MCF 10A (cell line): ENCODE measurements at places on chromosomes 5 and 9.

- DNase-seq, result peak; percentile 61
Observed at GRCh38 chr5:129094924-129095899, 663 bp downstream of the ISOC1 start.

DNA sequence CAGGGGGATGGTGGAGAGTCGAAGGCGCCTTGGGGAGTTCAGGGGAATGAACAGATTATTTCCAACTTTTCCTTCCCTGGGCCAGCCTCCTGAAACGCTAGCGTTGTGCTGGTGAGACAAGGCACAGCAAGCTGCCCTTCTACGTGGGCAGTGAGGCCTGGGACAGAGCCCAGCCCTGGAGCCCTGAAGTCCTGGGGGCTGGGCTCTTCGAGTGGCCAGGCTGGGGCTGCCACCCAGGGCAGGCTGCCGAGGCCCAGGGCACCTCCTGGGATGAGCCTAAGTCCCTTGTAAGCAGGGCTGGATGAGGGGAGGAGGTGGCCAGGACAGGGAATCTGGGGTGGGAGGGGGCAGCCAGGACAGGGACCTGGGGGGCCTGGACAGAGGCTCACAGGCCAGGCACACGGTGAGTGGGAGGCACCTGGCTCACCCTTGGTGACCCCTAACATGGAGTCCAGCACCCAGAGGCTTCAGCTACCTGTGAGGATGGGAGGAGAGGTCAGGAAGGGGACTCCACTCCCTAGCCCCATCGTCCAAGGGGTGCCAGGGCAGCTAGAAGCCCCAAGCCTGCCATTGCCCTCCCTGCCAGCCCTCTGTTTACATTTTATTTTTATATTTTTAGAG is 1.3 kb upstream of the LCN12 start:
- no peak for DNase-seq

- no peak for DNase-seq
Observed at GRCh38 chr5:65137631-65138030, 344.1 kb downstream of the ADAMTS6 start.

DNA sequence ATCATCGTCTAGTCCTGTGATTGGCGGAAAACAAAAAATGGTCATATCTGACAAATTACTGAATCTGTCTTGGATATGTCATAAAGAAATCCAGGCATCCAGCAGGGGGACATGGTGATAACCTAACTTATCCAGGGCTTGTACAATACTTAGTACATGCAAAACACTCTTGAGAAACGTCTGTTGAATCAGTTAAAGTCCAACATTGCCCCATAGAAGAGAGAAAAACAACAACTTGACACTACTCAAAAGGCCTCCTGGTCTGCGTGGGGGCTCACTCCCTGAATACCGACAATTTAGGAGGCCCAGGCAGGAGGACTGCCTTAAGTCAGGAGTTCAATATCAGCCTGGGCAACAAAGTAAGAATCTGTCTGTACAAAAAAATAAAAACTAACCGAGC is 217.5 kb downstream of the DCP2 start:
- DNase-seq, result no peak

DNA sequence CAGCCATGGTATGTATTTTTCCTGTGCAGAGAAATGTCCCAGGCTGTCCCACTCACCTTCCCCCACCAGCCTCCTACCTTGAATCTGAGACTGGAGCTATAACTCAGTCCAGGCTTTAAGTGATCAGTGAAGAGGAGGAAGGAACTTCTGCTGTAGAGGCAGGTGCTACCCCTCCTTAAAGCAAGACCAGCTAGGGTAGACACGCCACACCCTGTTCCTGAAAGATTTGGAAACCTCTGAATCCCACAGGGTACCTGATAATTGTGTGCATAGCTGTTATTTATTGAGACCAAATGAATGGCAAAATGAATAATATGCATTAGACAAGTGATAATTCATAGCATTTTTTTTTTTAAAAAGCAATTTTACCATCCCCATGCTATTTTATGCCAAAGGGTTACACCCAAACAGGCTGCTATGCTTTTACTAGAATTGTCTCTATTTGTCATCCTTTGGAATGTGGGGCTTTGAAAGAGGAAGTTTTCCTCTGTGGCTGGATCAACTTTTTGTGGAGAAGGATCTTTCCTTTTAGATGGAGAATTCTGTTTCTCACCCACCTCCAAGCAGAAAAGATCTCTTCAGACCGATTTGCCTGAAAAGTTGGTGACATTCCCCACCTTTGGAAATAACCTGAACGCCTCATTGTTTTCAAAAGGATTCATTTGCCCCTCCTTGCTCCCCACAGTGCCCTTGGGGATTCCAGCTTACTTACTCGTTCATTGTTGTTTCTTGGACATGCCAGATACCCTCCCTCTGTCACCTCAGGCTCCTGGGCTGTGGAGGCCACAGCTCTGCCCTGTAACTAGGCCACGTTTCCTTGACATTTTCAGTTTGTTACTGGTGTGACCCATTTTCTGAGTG is 248.7 kb downstream of the NR3C1 start:
- no peak for DNase-seq

DNA sequence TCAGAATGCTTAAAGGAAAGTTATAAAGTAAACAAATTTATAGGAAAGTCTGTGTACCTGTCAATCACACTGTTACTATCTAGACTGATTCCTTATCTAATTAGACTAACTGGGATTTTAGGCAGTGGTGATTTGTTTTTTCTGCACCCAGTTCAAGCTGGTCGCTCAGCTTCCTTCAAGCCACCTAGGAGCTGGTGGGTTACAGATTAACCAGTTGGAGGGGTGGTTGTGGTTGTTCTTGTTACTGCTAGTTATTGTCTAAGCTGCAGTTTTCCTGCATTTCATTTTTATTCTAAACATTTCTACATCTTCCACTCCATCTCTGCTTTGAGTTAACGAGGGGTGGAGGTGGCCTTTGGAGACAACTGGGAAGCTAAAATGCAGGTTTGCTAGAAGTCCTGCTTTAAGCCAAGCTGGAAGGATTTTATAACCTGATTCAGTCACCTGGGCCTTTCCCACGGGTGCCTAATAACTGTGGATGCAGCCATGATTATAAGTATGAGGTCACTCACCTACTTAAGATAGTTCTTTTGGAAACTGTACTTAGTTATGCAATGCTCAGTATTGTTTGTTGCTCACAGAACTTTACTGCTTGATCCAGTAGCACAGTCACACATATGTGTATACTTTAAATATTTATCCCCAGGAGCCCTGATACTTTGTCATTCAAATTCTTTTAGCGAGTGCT is 303.9 kb upstream of the DAP start:
- DNase-seq, result no peak

GRCh38 chr9:16794871-16795639 is 75.4 kb downstream of the BNC2 start:
- DNase-seq, result no peak

GRCh38 chr9:96453625-96454024 is 3.7 kb downstream of the HABP4 start:
- peak; percentile 55 for DNase-seq

DNA sequence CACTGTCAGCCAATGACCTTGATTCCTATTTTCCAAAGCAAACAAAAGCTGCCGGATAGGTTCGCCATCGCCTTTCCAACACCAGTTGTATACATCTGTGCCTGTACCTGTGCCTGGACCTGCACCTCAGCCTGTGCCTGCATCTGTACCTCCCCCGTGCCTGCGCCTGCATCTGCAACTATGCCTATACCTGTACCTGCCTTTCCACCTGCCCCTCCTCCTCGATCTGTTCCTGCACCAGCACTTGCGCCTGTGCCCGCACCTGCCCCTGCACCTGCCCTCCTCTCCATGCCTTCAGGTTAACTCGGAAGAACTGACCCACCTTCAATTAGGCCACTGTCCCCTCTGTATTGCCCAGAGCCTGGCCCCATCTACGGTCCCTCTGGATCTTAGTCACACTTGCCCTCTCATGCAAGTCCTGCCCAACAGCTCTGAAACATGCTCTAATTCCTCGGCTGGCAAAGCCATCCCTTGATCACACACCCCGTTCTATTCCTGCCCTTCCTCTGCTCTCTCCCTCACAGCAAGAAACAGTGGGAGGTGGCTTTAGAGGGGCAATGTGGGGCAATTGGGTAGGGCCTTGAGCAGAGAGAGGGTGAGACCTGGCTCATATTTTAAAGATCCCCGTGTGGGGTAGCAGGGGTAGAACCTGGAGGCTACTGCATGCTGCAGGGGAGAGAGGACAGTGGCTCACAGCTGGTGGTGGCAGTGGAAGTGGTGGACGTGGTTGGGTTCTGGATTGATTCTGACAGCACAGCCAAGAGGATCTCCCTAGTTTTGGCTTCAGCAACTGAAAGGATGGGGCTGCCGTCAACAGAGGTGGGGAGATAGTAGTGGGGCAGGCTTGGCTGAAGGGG is 59.6 kb upstream of the PHYKPL start:
- no peak for DNase-seq

- no peak for DNase-seq
Observed at GRCh38 chr5:1002836-1003235, 5.8 kb upstream of the NKD2 start.

DNA sequence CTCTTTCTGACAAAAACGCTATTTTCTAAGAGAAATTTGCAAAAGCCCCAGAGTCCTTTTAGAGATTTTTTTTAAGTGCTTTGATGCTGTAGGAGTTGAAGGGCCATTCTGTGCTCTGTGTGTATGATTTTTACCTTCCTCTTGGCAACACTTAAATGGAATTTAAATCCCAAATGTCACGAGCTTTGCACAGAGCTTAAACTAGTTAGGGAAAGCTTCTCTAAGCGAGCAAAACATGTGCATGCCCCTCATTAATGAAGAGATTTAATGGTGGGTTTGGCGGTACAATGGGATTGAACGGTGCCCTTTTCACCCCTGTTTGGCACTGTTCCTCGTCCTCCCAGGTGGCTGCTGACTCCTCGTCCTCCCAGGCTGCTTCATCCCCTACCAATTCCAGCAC is 220.7 kb downstream of the DRD1 start:
- DNase-seq, result no peak

GRCh38 chr9:4035777-4036176 is 264.1 kb downstream of the GLIS3 start:
- no peak for DNase-seq

- DNase-seq, result peak; percentile 63
Observed at GRCh38 chr5:115831163-115831768, 10.1 kb downstream of the ATG12 start.

DNA sequence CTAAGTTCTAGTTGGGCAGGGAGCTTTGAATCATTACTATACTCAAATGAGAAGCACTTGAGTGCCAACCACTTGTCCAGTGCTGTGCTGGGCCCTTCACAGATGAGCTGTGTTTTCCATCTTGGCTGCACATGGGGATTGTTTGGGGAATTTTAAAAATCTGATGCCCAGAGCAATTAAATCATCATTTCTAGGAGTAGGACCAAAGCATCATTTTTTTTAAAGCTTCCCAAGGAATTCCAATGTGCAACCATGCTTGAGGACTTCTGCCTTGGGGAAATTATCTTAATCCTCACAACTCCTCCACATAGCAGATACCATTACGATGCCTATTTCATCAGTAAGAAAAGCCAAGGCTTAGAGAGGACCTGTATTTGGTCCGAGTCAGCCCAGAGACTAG is 131.4 kb downstream of the TMEM174 start:
- DNase-seq, result no peak

- no peak for DNase-seq
Observed at GRCh38 chr9:117473293-117473692, 58.4 kb upstream of the ASTN2 start.

DNA sequence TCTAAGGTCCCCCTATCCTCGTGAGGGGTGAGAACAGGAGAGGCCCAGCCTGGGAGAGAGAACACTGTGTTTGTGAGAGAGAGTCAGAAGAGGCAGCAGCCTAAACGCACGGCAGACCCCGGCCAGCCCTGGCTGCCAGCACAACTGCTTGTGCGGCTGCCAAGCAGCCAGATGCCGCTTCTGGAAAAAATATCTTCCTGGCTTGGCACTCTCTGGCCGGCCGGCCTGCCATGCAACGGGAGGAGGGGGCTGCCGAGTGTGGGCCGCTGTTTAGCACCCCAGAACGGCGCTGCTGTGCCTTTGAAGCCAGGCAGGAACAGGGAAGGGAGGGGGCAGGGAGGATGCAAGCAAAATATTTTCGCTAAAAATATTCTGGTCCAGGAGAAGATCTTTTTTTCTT is 105.0 kb downstream of the FGF18 start:
- no peak for DNase-seq

DNA sequence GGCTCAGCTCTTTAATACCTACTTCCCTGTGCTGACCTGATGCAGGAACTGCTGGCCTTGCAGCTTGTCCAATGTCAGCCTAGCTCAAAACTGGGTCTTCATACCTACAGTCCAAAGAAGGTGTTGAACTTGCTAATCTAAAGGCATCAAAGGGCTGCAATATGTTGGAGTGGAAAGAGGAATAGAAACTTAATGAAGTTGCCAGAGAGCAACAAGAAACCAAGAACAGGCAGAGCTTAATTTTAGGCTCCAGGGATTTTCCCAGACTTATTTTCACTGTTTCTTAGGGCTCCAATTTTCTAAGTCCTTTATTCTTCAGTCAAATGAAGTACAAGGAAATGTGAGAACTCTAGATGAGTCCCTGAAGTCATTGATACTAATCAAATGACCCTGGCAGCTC is 17.6 kb upstream of the ERCC6L2 start:
- DNase-seq, result no peak

DNA sequence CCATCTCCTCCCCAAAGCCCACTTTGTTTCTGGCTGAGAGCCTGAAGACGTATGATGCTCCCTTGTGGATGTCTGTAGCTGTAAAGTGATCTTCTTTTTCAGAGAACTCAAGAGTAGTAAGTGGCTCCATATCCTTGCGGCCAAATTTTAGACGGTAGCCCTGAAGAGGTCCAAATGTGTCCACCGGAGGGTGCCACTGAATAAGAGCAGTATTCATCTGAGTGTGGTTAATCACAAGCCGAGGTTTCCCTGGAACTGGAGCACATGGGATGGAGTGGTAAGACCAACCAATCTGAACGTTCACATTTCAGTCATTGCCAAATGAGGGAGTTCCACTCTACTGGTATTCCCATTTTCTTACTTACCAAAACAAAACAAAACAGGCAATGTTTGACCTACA is 686.5 kb upstream of the DMAC1 start:
- DNase-seq, result peak; percentile 32

DNA sequence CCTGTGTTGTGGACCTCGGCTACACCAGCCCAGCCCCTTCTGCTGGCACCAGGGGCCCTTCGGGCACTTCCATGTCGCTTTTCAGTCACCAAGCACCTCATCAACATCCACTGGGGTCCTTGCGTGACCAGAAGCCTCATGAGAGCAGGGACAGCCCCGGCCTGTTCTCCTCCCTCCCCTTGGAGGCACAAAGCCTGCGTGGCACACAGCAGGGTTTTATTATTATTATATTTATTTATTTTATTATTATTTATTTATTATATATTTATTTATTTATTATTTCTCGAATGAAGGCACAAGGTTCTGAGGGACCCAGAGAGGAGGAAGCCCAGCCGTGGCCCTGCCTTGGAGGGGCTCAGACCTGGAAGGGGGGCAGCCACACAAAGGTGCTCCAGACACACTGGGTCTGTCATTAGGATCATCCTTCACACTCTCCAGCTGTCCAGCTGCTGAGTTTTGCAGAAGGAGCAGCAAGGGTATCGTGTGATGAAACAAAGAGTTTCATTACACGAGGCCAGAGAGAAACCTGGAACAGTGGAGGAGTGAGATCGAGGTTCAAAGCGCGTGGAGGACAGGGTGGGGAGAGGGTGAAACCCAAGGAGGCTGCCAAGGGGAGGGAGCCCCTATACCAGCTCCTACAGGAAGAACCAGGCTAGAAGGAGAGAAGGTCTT is 5.2 kb downstream of the VAV2 start:
- DNase-seq, result no peak

GRCh38 chr5:174145091-174145490 is 99.6 kb downstream of the NSG2 start:
- no peak for DNase-seq

GRCh38 chr5:108529381-108529780 is 147.5 kb upstream of the FBXL17 start:
- DNase-seq, result no peak

GRCh38 chr9:104075801-104076753 is 18.0 kb upstream of the SMC2 start:
- DNase-seq, result peak; percentile 75

- DNase-seq, result no peak
Observed at GRCh38 chr9:125172031-125172755, 17.4 kb downstream of the PPP6C start.
